ENCODE measurements at places on chromosomes 7 and 10.

DNA sequence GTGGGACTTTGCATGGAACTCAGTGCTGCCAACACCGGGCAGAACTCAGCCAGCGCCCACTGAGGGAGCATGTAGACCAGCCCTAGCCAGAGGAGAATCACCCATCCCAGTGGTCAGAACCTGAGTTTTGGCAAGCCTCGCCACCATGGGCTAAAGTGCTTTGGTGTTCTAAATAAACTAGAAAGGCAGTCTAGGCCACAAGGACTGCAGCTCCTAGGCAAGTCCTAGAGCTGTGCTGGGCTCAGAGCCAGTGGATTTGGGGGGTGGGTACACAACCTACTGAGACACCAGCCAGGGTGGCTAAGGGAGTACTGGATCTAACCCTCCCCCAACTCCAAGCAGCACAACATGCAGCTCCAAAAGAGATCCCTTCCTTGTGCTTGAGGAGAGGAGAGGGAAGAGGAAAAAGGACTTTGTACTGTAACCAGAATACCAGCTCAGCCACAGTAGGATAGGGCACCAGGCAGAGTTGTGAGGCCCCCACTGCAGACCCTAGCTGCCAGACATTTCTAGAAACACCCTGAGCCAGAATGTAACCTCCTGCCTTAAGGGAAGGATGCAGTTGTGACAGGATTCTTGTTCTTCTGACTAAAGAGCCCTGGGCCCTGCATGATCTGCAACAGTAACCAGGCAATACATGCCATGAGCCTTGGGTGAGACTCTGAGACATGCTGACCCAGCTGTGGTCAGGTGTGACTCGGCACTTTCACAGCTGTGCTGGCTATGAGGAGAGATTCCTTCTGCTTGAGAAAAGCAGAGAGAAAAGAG is 24.4 kb downstream of the GSDME start:
- DNase-seq: no peak

- DNase-seq: no peak
Observed at GRCh38 chr7:2029211-2029905, 203.4 kb downstream of the MAD1L1 start.

DNA sequence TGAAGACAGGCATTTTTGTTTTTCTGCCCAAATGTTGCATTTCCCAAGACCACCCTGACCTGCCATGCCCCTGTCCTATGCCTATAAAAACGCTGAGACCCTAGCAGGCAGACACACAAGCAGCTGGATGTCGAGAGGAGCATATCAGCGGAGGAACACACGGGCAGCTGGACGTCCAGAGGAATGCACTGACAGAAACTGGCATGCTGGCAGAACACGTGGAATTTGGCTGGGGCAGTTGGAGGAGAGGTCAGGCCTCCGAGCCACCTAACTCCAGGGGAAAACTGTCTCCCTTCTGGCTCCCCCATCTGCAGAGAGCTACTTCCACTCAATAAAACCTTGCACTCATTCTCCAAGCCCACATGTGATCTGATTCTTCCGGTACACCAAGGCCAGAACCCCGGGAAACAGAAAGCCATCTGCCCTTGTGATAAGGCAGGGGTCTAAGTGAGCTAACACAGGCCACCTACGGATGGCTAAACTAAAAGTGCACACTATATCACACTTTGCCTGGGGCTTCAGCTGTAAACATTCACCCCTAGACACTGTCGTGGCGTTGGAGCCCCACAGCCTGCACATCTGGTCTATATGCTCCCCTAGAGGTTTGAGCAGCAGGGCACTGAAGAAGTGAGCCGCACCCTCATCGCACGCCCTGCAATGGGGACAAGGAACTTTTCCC is 10.0 kb upstream of the CDHR3 start:
- no peak for DNase-seq

DNA sequence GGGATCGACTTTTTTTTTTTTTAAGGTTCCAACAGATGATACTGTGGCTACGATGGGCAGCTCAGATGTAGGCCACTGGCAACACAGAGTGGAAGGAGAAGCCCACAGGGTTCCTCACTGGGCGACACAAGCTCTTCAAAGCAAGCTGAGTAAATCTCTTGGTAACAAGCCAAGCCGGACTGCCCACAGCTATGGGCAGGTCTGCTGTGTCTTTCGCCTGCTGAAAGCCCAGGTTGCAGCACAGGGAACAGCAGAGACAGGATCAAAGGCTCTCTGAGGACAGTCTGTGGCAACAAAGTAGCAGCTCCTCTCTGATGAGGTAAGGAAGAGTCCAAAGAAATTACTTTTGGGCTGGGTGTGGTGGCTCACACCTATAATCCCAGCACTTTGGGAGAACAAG is 83.6 kb downstream of the KCNMA1 start:
- no peak for DNase-seq

GRCh38 chr7:1948301-1948796 is 278.3 kb downstream of the ELFN1 start:
- no peak for DNase-seq

DNA sequence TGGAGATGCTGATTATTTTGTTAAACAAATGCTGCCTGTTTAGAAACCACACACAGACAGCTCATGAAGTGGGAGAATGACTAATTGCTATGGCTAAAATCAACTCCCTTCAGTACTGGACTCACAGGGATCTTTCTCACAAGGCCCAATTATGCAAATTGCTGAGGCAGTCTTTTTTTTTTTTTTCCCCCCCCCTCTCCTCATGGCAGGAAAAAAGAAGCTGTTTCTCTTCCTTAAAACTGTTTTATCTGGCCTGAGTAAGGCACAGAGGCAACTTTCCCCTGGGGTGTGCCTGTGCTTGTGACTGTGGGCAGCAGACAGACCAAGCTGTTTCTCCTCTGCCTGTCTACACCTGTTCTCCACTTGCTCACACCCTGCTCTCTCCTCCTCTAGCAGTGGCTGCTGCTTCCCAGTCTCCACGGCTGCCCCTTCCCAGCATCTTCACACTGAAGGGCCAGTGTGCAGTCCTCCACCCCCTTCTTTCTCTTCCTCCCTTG is 65.4 kb upstream of the STEAP1B start:
- DNase-seq: no peak

DNA sequence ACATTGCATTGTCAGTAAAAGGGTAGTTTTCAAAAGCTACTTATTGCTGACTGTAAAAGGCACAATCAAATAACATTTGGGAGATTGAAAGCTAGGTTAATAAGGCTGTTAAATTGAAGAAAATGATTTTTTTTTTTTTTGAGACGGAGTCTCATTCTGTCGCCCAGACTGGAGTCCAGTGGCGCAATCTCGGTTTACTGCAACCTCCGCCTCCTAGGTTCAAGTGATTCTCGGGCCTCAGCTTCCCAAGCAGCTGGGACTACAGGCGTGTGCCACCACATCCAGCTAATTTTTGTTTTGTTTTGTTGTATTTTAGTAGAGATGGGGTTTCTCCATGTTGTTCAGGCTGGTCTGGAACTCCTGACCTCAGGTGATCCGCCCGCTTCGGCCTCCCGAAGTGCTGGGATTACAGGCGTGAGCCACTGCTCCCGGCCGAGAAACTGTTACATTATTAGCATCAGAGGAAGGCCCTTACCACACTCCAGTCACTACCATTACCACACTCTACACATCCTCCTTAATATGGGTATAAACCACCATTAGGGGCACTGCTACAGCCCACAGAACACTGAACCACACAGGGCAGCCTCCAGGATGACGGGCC is 1.0 kb downstream of the CYP51A1 start:
- no peak for DNase-seq

GRCh38 chr7:26441002-26441521 is 149.4 kb downstream of the SNX10 start:
- DNase-seq: no peak

- DNase-seq: no peak
Observed at GRCh38 chr7:101729241-101729883, 88.1 kb upstream of the CUX1 start.

GRCh38 chr7:519484-520390 is at the start of gene PDGFA:
PDGFA (minus strand) TSS chr7:519846; CDS start chr7:519001, 845 bp downstream.
- no peak for DNase-seq

- no peak for DNase-seq
Observed at GRCh38 chr7:73451780-73452398, 18.3 kb downstream of the FZD9 start.

All from activated naive CD8-positive, alpha-beta T cell treated with anti-CD3 and anti-CD28 coated beads, Interleukin-2, amount 50 U/mL, for 16 hours (primary cell).